ENCODE measurements at places on chromosomes 12 and 14.
A peak's percentile ranks its signal among the peaks of the same experiment; 100 is the strongest.

DNA sequence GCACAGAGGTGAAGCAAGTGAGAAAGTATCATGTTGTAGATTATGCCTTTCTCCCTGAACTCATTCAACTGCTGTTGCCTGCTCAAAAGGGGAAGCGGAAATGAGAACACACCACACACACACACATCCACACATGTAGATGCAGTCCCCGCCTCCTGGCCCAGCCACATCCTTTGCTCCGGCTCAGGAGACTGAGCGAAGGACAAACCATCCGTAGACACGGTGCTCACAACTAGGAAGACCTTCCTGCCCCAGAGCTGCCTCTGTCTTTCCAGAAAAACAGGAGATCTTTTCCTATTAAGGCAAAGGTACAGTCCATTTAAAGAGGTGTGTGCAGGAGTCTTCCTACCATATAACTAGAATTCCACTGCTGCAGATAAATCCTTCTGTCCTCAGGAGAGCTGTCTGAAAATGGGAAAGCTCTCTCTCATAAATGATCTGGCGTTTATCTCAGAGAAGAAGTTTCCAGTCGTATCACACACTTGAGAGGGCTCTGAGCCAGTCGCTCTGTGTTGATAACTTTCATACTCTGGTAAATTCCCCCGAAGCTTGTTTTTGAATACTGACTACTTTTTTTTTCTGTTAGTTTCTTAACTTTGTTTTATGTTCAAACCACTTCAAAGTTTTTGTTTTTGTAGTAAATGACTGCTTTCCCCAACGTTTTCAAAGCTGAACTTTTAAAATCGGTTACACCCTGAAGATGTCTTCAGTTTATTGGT, at the start of gene TESPA1:
TESPA1 (minus strand) TSS at position 105 of the 719 bp plus-strand sequence. CDS start 10,200 bp downstream, outside the sequence.
- DNase-seq = peak; percentile 91

GRCh38 chr14:97625477-97625876, 828.3 kb downstream of the VRK1 start:
- DNase-seq = no peak

DNA sequence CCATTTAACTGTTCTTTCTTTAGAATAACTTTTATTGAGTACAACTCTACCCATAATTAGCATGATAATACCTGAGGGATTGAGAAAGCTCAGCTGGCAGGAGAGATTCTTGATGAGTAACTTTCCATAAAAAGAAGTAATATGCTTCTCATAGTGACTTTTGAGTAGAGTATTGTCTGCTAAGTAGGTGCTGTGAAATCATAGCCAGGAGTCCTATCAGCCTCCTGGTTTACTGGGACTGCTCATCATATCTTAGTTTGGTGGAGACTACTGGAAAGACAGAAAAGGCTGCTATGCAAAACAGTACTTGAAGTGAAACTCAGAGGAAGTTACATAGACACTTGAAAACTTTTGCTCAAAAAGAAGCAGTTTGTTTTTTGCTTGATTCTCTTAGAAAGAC, 113.3 kb upstream of the ATP2B1 start:
- no peak for DNase-seq

- no peak for DNase-seq
These were observed 165.4 kb downstream of the NRXN3 start for GRCh38 chr14:78335531-78335930.

GRCh38 chr12:107847830-107848229, 73.3 kb downstream of the ASCL4 start:
- no peak for DNase-seq

DNA sequence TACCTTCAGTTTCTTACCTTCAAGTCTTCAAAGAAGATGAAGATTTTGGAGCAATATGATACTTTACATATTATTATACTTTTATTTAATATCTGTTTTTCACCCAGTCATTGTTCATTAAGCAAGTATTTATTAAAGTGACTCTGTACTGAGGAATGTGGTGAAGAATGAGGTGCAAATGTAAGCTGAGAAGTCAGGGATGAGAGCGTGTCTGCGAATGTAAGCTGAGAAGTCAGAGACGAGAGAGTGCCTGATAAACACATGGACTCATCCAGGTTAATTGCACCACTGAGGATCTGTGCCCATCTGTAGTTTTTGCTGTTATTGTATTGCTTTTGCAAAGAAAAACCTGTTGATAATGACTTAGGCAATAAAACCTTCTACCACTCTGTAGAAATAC, 211.9 kb upstream of the FAR2 start:
- DNase-seq = no peak

GRCh38 chr14:31895206-31895605, 181.9 kb upstream of the ARHGAP5 start:
- DNase-seq = no peak

- DNase-seq = no peak
These were observed 10.1 kb upstream of the FBXL14 start for GRCh38 chr12:1604464-1604863.
